ENCODE measurements at places on chromosomes 12 and 14. TPM values are rescaled to one million over a fixed set of nuclear protein-coding genes. Genes with fewer than 3 reads are reported as not detected.

DNA sequence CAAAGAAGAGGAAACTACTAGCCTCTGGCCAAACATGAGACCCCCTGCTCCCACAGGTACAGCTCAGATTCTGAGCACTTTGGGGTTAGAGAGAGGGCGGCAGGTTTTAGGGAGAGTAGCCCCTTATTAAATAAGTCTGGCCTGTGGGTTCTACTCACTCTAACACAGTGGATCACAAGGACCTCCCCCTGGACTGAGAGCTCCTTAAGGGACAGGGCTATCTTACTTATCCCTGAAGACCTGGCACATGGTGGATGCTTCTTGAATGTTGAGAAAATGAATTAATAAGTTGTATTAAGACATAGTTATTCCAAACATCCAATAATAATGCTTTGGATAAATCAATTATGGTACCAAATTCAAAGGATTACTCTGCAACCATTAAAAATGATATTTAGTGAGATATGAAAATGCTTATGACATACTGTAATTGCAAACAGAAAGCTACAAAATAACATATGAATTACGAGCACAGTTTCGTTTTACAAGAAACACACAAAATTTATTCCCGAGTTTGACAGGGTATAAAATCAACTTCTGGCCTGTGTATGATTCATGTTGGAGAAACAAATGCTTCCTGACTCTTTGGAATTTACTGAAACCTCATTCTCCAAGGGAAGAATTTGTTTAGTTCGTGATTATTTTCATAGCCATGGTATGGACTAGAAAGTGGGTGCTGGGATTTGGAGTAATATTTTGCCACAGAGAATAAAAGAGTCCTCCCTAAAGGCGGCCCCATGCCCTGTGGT is 59.3 kb upstream of the BDKRB2 start:
- DNase-seq: no peak

PLEKHA5 gene
- 14.7 TPM for total RNA-seq

DNA sequence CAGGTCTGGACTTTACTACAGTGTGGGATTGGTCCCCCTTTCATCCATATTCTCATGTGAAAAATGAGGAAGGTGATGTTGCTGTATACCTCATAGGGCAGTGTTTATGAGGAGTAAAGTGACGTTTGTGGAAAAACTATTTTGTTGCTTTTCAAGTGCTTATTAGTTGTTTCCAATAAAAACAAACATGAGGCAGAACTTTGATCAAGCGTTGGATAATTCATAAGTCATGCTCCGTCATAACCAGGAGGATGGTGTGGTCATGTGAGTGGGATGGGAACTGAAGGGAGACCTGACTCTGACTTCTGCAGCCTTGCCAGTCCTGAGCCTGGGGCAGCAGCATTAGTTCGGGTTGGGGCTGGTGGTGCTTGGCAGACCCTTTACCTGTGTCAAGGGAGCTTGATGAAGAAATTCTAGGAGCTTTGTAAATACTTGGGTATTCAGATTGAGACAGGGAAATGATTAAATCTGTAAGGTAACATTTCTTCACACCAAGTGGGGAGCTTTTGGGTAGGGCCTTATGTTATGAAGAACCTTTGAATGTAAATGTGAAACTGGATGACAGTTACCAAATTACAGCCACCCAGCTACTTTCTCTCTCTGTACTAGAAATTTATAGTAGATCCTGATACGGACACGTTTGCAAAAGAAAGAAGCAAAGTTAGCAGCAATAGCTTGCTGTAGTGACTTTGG is 462.4 kb upstream of the RGS6 start:
- DNase-seq: no peak

DNA sequence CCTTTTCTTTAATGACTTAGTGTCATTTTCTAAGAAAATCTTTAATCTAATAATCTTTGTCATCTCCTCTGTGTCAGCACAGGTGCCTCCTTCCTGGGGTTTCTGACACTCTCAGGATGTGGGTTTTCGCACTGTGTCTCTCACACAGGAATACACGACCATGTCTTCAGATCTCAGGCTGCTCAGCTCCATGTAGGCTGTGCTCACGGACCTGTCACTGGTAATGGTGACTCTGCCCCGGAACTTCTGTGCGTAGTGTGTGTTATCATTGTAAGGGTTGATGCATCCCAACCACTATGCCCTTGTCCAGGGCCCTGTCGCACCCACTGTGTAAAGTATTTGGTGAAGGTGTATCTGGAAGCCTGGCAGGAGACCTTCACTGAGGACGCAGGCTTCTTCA is 647.8 kb downstream of the TMEM121 start:
- no peak for DNase-seq

DNA sequence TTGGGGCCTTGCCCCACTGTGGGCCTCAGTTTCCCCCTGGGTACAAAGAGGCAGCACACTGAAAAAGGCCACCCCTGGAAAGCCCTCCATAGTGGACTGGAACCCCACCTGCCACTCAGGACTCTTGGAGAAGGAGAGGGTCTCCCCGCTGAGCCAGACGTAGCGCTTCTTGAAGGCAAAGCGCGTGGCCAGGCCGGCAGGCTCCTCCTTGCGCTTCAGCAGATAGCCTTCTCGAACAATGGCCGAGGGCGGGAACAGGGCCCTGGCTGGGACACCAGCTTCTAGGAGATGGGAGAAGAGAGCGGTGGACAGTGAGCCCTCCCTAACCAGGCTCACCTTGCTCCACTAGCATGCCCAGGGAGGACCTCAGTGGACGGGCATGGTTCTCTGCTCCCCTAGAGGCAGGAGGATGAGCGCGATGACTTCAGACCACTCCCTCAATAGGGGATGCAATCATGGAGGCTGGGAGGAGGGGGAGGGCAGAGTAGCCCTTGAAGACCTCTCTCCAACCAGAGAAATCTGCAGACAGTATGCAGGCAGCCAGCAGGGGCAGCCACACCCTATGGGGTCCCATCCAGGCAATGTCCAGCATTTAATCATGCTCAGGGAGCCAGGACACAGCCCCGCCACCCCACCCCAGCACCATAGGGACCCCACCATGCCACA is 29.8 kb downstream of the RASAL1 start:
- DNase-seq: no peak

- DNase-seq: no peak
These were observed 370.4 kb downstream of the ALG10 start for GRCh38 chr12:34392741-34393085.

TMEM132D gene
- not detected for total RNA-seq

Measured in G401 (cell line).